ENCODE measurements at places on chromosomes 16 and 17.
A peak's percentile ranks its signal among the peaks of the same experiment; 100 is the strongest.

GRCh38 chr17:54626146-54626703, 274.4 kb upstream of the TOM1L1 start:
- DNase-seq = no peak

GRCh38 chr17:64024781-64025731, 4.6 kb upstream of the ICAM2 start:
- no peak for DNase-seq

DNA sequence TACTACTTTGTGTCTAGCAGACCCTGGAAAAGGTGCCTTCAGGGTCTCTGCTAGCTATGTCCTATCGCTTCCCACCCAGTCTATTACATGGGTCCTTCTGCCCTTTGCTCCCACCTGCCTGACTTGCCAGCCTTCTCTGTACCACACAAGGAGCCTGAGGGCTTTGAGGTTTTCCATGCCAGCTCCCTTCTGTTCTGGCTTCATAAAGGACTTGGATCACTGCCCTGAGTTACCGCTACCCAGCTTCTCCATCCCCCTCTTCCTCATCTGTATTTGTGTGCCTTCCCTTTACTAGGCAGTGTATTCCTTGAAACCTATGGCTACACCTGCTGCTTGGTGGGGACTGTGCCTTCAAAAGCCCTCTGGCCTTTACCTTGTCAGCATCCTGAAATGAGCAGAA, 19.6 kb upstream of the LLGL1 start:
- DNase-seq = no peak

DNA sequence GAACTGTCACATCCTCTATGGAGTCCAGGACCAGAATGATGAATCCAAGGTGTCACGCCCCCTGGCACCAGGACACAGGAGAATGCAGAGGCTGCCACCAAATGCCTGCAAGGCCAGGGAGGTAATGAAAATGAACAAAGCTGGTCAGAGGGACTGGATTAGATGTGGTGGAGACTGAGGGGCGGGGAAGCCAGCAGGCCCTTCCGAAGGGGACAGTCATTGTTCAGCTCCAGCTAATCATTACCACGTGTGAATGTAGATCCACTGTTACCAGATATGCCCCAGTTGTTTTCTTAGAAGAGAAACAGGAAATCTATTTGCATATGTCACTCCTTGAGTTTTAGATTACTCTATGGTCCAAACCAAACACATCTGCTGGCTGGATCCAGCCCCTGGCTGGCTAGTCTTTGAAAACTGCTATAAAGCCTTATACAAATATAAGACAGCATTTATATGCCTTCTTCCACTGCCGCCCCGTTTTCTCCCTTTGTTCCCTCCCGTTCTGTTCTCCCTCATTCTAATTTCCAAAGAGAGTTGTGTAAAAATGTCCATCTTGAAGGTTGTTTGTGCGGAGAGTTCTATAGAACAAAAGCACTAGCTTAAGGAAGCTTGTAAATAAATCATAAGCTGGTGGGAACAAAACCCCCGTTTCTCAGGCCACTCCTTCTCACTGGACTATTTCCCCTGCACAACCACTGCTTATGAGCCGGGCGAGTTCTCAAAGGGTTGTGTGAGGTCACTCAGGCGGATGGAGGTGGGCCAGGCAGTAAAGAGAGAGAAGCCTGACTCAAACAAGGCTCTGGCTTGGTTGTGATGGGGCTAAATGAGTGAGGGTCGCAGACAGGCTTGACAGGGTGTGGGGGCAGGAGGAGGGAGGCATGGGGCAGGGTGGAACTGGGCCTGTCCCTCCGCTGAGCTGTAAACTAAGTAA, 14.2 kb downstream of the CRYM start:
- DNase-seq = peak; percentile 28

DNA sequence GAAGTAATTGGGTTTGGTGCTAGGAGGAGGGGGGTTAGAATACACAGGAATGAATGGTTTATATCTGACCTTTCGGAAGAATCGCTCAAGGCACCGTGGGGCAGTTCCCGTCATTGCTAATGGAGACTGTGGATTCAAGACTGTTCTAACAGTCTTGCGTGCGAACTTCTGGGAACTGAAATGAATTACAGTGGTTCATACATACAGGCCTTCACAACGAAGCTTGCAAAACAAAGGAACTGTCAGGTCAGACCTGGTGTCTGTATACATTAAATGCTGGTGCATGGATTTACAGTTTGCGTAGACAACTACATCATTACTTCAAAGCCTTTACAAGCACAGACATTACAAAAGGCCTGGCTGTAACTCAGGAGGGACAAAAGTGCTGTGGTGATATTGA, 983.9 kb downstream of the CDH11 start:
- DNase-seq = no peak

GRCh38 chr17:49180303-49180702, 30.1 kb downstream of the GNGT2 start:
- DNase-seq = peak; percentile 59

GRCh38 chr16:83814659-83814985, 6.8 kb downstream of the HSBP1 start:
- no peak for DNase-seq

GRCh38 chr17:12850996-12851395, 61.7 kb downstream of the ARHGAP44 start:
- no peak for DNase-seq

GRCh38 chr17:1967213-1967612, 57.9 kb downstream of the RTN4RL1 start:
- DNase-seq = no peak

DNA sequence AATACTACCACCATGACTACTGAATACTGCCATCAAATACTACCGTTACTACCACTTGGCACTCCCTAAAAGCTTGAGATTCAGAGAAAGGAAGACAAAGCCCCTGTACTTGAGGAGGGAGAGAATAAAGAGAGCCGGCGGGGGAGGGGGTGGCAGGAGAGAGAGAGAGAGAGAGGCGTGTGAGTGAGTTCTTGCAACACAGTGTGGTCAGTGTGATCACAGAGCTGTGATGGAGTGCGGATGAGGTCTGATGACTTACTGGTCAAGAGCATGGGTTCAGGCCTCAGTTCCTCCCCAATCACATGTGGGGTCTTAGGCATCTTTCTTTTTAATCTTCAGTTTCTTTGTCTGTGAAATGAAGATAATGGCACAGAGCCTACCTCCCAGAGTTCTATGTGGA, 19.2 kb downstream of the PRKCB start:
- DNase-seq = no peak

- no peak for DNase-seq
Observed at GRCh38 chr17:61709567-61709966, 118.5 kb upstream of the NACA2 start.

- no peak for DNase-seq
Observed at GRCh38 chr17:75130632-75131277, 787 bp downstream of the NT5C start.

DNA sequence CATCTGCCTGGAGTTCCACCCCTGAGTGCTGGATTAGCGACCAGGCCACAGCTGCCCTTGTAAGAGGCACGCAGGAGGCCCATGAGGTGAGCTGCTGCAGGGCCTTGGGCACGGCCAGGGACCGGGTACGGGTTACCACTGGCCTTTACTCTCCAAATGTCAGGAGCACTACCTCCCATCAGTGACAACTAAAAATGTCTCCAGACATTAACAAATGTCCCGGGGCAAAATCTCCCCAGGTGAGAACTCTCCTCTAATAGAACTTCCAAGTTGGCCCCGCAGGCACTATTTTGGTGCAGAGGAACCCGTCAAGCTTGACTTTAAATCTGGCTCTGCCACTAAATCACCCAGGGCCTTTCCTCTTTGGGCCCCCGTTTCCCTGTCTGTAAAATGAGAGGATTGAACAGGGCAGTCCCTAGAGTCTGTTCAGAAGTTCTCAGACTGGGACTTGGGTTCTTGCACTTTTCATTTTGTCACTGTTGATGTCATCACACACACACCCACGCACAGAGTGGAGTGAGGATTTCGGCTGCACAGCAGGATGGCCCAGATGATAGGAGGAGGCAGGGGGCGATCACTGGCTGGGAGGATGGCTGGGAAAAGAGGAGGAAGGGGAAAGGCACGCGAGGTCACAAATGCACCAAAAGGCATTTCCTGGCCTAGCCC, 24.5 kb upstream of the MAPT start:
- no peak for DNase-seq

DNA sequence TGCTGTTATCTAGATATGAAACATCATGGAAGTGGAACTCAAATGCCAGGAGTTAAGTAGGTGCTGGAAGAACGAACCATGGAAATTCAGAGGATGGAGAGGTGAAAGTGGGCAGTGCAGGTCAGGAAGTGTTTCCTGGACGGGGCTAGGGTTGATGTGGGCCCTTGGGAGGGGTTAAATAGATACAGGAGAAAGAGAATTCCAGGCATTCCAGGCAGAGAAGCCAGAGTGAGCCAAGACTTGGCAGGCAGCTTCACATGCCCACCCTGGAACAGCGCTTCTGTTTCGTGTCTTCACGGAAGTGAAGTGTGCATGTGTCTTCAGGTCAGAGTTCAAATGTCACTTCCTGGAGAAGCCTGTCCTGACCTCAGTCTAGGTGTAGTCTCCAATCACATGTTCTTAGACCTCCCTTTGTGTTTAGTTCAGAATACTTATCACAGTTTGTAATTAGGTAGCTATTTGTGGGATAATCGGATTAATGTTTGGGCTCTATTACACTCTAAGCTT, 41.3 kb downstream of the GP2 start:
- no peak for DNase-seq

DNA sequence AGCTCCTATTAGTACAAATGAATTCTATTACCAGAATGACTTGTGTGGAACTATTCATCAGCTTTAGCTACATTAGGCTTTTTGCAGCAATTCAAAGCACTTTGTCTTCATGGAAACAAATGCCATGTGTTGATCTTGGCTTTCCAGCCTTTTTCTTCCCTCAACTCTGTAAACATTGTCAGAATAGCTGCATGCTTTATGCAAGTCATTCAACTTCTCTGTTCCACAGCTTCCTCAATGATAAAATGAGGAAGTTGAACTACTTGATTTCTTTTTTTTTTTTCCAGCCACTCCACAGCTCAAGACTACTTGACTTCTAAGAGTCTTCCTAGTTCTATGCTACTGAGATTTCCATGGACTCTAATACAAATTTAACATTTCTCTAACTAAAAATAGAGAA, 41.1 kb downstream of the KIAA0753 start:
- no peak for DNase-seq

DNA sequence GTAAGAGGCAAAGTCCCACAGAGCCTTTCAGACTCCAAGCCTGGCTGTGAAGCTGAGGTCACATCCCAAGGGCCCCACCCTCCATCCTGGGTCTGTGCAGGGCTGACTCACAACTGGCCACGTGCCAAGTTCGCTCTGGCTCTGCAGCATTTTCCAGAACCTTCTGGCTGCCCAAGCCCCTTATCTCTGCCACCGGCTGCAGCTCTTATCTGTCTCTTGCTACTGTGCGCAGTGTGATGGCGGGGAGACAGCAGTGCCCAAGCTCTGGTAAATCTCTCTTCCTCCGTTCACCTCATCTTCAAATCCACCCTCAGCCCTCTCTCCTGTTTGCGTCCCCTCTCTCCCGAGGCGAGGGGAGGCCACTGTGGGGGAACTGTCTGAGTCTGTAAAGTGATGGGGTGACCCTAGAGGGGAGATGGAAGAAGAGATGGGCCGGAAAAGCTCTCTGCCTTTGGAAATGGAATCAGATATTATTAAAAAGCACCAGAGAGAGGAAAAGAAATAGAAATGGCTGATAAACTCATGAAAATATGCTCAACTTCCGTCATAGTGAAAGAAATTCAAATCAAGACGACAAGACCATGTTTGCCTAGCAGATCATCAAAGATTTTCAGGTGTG, 162.7 kb upstream of the CDC42EP4 start:
- peak; percentile 82 for DNase-seq

DNA sequence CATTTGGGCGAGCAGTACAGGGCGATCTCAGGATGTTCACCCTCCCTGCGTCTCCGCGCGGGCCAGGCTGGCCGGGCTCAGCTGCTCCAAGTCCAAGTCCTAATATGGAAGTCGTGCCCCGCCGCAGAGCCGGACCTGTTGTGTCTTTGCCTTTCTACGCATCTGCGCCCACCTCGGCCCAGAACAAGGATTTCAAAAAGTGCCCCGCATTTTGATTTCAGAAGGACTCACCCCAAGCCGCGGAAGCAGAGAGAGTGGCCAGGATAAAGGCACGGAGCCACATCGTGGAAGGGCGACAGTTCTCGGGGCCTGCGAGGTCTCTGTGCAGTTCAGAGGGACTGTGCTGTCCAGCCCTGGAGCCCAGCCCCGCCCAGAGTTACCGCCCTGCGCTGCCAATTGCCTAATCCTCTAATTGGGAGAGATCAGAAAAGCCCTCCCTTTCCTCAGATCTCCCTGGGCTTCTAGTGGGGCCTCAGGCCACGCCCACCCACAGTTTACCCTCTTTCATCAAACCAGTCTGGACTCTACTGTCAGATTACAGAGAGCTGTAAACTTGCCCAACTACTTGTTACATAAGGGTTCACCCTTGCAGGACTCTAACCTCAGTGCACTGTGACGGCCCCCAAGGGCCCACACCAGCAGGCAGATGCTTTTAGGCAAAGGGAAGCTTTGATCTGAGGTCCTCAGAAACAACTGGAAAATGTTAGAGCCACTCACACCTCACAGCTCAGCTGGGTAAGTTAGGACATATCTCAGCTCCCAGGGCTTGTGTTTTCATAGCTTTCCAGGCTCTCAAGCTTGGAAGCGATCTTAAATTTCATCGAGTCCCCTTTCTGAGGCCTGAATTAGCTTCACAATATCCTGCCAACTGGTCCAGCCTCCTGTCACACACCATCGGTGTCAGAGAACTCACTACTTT, at the start of gene CES1:
Gene CES1 (minus strand): TSS at position 324 of the 919 bp plus-strand sequence. CDS start 41 bp downstream, at position 283.
- peak; percentile 68 for DNase-seq

DNA sequence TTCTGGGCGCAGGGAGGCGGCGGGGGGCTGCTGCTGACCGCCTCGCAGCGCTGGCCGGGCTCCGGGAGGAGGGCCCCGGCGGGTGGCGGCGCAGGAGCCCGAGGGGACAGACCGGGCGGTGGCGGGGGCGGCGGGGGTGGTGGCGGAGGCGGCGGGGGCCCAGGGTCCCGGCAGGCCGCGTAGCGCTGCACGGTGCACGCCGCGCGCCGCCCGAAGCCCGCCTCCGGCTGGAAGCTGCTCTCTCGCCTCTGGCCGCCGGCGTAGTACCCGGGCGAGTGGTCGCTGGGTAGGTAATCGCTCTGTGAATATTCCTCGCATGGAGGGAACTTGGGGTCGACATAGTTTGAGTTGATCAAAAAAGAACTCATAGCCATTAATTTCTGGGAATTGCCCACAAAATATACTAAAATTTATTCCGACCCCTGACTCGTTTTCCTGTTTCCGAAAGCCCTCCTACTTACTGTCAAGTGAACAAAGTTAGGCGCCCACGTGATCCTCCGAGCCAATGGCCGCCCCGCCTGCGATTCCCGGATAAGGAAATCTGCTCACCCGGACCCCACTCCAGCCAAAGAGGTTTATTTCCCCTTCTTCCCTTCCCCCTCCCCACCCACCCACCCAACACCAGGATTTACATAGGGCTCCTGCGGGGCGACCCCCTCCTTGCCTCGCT, at the start of gene HOXB4:
Gene HOXB4 (minus strand): TSS at position 405 of the 670 bp plus-strand sequence. CDS start 31 bp downstream, at position 374.
- DNase-seq = peak; percentile 20

All from heart right ventricle (tissue), 16 donors.